SJSA1 (cell line): ENCODE measurements at places on chromosomes 5 and 9. TPM values are rescaled to one million over a fixed set of nuclear protein-coding genes. Genes with fewer than 3 reads are reported as not detected.

GRCh38 chr5:151869843-151870242, 54.8 kb downstream of the GLRA1 start:
- no peak for DNase-seq
- no peak overlapping the region for H3K4me3 ChIP-seq
- no peaks in the 10 kb centered on the region for H3K36me3 ChIP-seq
- peaks cover 5% of the 10 kb centered on the region for H3K4me1 ChIP-seq
- H3K27me3 ChIP-seq = no peaks in the 10 kb centered on the region; the same call in 1 of the 2 replicates
- no peak overlapping the region for H3K27ac ChIP-seq

The SLC25A2 gene
- 0.11 and 0.75 TPM in 2 replicates for total RNA-seq

GRCh38 chr5:437281-437771, 5.7 kb upstream of the EXOC3 start:
- no peak overlapping the region for H3K4me3 ChIP-seq
- DNase-seq = no peak
- peaks cover 16% of the 10 kb centered on the region for H3K36me3 ChIP-seq
- H3K27ac ChIP-seq = no peak overlapping the region

DNA sequence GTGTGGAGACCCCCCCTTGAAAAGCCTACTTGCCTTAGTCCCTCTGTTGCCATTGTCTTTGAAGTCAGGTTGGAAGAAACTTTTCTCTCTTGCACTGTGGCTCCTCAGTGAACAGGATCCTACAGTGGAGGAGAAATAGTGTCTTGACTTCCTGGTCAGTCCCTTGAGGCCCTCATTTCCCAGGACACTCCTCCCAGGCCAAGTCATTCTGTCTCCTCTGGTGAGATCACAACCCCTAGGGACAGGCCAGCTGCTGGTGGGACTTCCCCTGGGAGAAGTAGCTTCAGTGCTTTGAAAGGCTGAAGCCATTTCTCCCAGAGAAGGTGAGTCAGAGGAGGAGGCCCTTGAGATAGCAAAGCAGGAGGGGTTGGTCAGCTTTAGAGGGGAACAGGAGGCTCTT, 10.1 kb upstream of the GRIA1 start:
- H3K4me1 ChIP-seq = peaks cover 4% of the 10 kb centered on the region; the same call in 1 of the 2 replicates
- no peak overlapping the region for H3K4me3 ChIP-seq
- H3K27ac ChIP-seq = no peak overlapping the region
- no peak for DNase-seq
- no peaks in the 10 kb centered on the region for H3K27me3 ChIP-seq
- H3K36me3 ChIP-seq = no peaks in the 10 kb centered on the region

- no peak overlapping the region for H3K4me3 ChIP-seq
- peak overlapping the region; percentile 20; the same call in 1 of the 2 replicates for H3K27ac ChIP-seq
- DNase-seq = peak; percentile 54
- H3K36me3 ChIP-seq = no peaks in the 10 kb centered on the region
Observed at GRCh38 chr5:145495741-145496140, 339.4 kb downstream of the PRELID2 start.

GRCh38 chr9:78982849-78983248, 588.9 kb upstream of the TLE4 start:
- no peak overlapping the region for H3K4me3 ChIP-seq
- no peaks in the 10 kb centered on the region for H3K27me3 ChIP-seq
- no peak overlapping the region for H3K27ac ChIP-seq

GRCh38 chr5:156779436-156779835, 70.7 kb upstream of the PPP1R2B start:
- no peaks in the 10 kb centered on the region for H3K27me3 ChIP-seq
- H3K4me3 ChIP-seq = no peak overlapping the region
- no peak overlapping the region for H3K27ac ChIP-seq
- H3K36me3 ChIP-seq = no peaks in the 10 kb centered on the region

- no peak overlapping the region for H3K4me3 ChIP-seq
- DNase-seq = peak; percentile 30
- no peak overlapping the region for H3K27ac ChIP-seq
- H3K4me1 ChIP-seq = no peaks in the 10 kb centered on the region
- peaks cover 31% of the 10 kb centered on the region for H3K36me3 ChIP-seq
Observed at GRCh38 chr5:177610770-177611445, 11.0 kb downstream of the B4GALT7 start.

- H3K27ac ChIP-seq = peak overlapping the region; percentile 33
- no peaks in the 10 kb centered on the region for H3K27me3 ChIP-seq
- H3K36me3 ChIP-seq = no peaks in the 10 kb centered on the region
- H3K4me1 ChIP-seq = peaks cover 16% of the 10 kb centered on the region
Observed at GRCh38 chr5:164335837-164336236, 830.4 kb downstream of the MAT2B start.

DNA sequence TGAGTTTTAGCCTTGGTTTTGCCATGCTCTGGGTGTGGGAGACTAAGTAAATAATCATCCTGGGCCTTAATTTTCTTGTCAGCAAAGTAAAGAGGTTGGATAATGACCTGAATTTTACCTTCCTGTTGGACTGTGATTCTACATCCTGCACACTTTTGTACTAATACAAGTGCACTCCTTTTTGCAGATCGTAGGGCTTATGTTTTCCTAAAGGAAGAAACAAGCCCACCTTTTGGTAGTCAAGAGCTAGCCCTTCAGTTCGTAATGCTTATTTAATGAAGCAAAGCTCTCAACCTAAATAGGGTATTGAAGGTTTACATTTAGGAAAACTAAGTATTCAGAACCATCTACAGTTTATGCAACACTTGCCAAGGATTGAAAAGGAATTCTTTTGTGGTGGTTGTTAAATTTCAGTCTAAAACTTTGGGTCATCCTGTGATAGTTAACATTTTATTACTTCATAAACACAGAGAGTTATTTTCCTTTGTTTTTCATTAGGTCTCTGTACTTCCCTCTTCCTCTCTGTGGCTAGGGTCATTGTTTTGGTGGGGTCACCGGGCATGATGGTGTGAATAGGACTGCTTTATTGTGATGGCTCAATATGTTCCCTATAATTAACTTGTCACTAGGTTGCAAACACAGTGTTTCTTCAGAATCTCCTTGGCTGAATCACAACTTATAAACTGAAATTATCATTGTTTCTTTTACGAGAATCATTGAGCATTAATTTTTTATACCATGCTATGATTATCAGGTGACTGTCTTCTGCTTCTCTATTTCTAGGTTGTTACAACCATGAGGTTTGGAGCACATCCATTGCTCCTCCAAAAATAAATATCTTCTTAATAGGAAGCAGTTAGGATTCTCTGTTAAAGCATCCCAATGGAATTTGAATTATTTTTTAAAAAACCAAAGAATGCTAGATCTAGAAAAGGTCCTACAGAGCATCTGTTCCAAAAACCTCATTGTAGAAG, 28.5 kb downstream of the SPINK5 start:
- no peaks in the 10 kb centered on the region for H3K36me3 ChIP-seq
- no peak for DNase-seq

- H3K27me3 ChIP-seq = no peaks in the 10 kb centered on the region
- DNase-seq = no peak
- H3K36me3 ChIP-seq = no peaks in the 10 kb centered on the region
- no peak overlapping the region for H3K4me3 ChIP-seq
- no peak overlapping the region for H3K27ac ChIP-seq
Observed at GRCh38 chr5:91361055-91361701, 21.9 kb downstream of the ARRDC3 start.

The DNAJB5 gene
- total RNA-seq = 2.8 and 6.3 TPM in 2 replicates

- no peaks in the 10 kb centered on the region for H3K36me3 ChIP-seq
- H3K27me3 ChIP-seq = no peaks in the 10 kb centered on the region
- H3K4me3 ChIP-seq = no peak overlapping the region
- no peak for DNase-seq
- no peaks in the 10 kb centered on the region for H3K4me1 ChIP-seq
Observed at GRCh38 chr9:27457445-27457844, 66.6 kb upstream of the IFNK start.

The NOXA1 gene
- total RNA-seq = not detected in 2 replicates

- no peaks in the 10 kb centered on the region for H3K36me3 ChIP-seq
- H3K4me1 ChIP-seq = no peaks in the 10 kb centered on the region
- no peaks in the 10 kb centered on the region for H3K27me3 ChIP-seq
- no peak overlapping the region for H3K27ac ChIP-seq
Observed at GRCh38 chr5:171149333-171149732, 159.7 kb upstream of the TLX3 start.

GRCh38 chr9:121210536-121210935, 8.9 kb upstream of the RAB14 start:
- H3K4me1 ChIP-seq = peaks cover 49% of the 10 kb centered on the region
- no peaks in the 10 kb centered on the region for H3K27me3 ChIP-seq
- H3K4me3 ChIP-seq = no peak overlapping the region
- H3K36me3 ChIP-seq = no peaks in the 10 kb centered on the region

The UNC5A gene
- total RNA-seq = not detected in 2 replicates

GRCh38 chr9:2809692-2810419, 34.0 kb downstream of the PUM3 start:
- no peak overlapping the region for H3K4me3 ChIP-seq
- peaks cover 53% of the 10 kb centered on the region for H3K36me3 ChIP-seq
- H3K4me1 ChIP-seq = peaks cover 27% of the 10 kb centered on the region
- H3K27me3 ChIP-seq = no peaks in the 10 kb centered on the region

GRCh38 chr5:9514968-9515367, 30.9 kb downstream of the SEMA5A start:
- no peak for DNase-seq
- no peaks in the 10 kb centered on the region for H3K4me1 ChIP-seq

- H3K4me3 ChIP-seq = no peak overlapping the region
- no peaks in the 10 kb centered on the region for H3K4me1 ChIP-seq
- no peaks in the 10 kb centered on the region for H3K36me3 ChIP-seq
- H3K27ac ChIP-seq = no peak overlapping the region
- DNase-seq = no peak
- H3K27me3 ChIP-seq = no peaks in the 10 kb centered on the region
Observed at GRCh38 chr5:103881560-103881959, 319.0 kb upstream of the NUDT12 start.

The MCCC2 gene
- total RNA-seq = 36.0 and 41.4 TPM in 2 replicates

DNA sequence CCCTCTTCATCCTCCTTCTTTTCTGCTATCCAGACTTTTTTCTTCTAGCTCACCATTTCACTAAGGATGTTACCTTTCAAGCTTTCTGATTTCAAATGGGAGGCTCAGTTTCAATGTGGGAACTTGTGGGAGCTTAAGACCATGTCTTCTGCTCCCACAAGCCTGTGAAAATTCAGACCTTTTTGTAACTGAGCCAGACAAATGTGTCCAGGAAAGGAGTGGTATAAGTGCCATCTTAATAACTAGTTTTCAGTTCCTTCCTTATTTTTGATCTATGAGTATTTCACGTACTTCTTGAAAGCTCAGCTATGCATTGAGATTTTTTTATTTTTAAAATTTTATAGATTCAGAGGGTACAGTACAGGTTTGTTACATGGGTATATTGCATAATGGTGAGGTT, 4.6 kb upstream of the ERCC6L2 start:
- no peak overlapping the region for H3K27ac ChIP-seq
- peaks cover 9% of the 10 kb centered on the region for H3K4me1 ChIP-seq
- H3K36me3 ChIP-seq = peaks cover 20% of the 10 kb centered on the region
- DNase-seq = no peak
- no peak overlapping the region for H3K4me3 ChIP-seq
- H3K27me3 ChIP-seq = no peaks in the 10 kb centered on the region

DNA sequence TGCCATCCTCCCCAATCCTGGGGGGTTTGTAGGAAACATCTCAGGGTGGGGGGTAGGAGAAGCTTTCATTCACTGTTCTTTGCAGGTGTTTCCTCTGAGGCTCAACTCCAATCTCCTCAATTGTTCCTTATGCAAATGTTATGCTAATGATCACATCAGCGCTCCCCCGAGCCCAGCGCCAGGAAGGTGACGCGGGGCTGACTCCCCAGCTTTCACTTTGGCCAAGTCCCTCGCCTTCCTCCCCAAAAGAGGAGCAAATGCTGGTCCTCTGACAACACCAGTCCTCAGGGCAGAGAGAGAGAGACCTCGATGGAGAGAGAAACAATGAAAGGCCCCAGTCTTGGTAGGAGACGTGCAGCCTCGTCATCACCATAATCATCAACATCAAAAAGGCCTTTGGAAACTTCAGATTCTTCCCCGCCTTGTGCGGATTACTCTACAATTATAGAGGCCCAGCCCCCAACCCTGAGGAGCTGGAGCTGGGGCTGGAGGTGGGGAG, 39.1 kb downstream of the PCDH1 start:
- no peaks in the 10 kb centered on the region for H3K36me3 ChIP-seq
- no peak overlapping the region for H3K4me3 ChIP-seq
- H3K27me3 ChIP-seq = no peaks in the 10 kb centered on the region
- no peak for DNase-seq
- H3K4me1 ChIP-seq = peaks cover 25% of the 10 kb centered on the region

The PLEKHG4B gene
- total RNA-seq = 0.03 and 0.34 TPM in 2 replicates

The PDE6A gene
- total RNA-seq = 0.05 TPM in 1 of 2 replicates, not detected in the other

GRCh38 chr9:114424126-114424525, 36.3 kb upstream of the AKNA start:
- no peak overlapping the region for H3K27ac ChIP-seq
- no peaks in the 10 kb centered on the region for H3K36me3 ChIP-seq
